ENCODE measurements at places on chromosomes 4 and X.
A peak's percentile ranks its signal among the peaks of the same experiment; 100 is the strongest.

- no peak for DNase-seq
These were observed 187.3 kb downstream of the SLC39A8 start for GRCh38 chr4:102157984-102158383.

DNA sequence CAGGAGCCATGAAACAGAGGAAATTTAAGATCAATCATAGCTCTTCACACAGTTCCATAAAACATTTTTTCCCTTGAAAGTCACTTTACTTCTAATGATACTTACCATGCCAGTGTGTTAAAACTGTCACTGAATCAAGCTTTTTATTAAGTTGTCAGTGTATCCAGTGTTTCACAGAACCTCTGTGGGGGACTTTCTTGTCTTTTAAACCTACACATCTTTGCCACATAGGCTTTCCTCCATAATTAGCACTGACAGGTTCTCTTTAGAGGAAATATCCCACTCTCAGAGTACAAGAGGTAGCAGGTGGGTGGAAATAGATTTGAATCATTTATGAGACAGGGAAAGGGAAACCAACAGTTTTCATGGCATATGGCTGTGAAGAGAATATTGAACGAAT, 25.8 kb upstream of the DYNLT3 start:
- DNase-seq: no peak

GRCh38 chr4:112514647-112515197, 1.3 kb downstream of the NEUROG2 start:
- DNase-seq: no peak

- DNase-seq: no peak
These were observed 179.5 kb upstream of the FTHL17 start for GRCh38 chrX:31251336-31251735.

DNA sequence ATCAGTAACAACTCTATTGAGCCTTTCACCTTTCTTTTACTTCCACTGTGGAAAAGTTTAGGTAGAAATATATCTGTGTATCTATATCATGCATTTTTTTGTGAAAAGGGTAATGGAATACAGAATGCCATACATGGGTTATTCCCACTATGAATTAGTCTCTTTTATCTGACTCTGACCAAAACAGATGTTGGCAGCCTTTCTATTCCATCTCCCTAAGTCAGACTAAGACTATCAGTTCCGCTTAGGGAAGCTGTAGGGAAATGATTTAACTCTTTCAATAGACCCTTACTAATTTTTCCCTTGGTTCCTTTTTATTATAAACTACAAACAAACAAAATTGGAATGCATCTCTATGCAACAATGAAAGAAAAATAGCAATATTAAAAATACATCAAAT, 92.3 kb upstream of the LEF1 start:
- DNase-seq: no peak

GRCh38 chr4:175970724-175971123, 94.9 kb upstream of the WDR17 start:
- DNase-seq: no peak

- DNase-seq: no peak
These were observed 58.0 kb downstream of the SH3BGRL start for GRCh38 chrX:81259714-81260395.

- no peak for DNase-seq
These were observed 30.1 kb downstream of the SYTL5 start for GRCh38 chrX:38036466-38036865.

DNA sequence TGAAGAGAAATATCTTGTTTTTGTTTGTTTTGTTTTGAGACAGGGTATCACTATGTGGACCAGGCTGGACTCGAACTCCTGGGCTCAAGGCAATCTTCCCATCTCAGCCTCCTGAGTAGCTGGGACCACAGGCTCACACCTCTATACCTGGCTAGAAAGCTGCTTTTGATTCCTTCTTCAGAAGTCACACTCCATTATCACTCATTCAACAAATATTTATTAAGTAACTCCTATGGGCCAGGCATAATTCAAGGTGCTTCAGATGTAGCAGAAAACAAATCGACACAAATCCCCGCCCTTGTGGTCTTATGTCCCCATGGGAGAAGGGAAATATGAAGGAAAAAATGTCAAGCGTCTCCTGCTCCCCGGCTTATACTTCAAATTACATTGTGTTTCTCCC, 72.6 kb upstream of the DHX15 start:
- DNase-seq: no peak

- DNase-seq: no peak
These were observed 1.2 kb downstream of the TRIML2 start for GRCh38 chr4:188107931-188108843.

- DNase-seq: no peak
These were observed 39.3 kb upstream of the NHSL2 start for GRCh38 chrX:71871367-71871766.

GRCh38 chrX:149799938-149800337, 18.2 kb downstream of the MAGEA9 start:
- no peak for DNase-seq

DNA sequence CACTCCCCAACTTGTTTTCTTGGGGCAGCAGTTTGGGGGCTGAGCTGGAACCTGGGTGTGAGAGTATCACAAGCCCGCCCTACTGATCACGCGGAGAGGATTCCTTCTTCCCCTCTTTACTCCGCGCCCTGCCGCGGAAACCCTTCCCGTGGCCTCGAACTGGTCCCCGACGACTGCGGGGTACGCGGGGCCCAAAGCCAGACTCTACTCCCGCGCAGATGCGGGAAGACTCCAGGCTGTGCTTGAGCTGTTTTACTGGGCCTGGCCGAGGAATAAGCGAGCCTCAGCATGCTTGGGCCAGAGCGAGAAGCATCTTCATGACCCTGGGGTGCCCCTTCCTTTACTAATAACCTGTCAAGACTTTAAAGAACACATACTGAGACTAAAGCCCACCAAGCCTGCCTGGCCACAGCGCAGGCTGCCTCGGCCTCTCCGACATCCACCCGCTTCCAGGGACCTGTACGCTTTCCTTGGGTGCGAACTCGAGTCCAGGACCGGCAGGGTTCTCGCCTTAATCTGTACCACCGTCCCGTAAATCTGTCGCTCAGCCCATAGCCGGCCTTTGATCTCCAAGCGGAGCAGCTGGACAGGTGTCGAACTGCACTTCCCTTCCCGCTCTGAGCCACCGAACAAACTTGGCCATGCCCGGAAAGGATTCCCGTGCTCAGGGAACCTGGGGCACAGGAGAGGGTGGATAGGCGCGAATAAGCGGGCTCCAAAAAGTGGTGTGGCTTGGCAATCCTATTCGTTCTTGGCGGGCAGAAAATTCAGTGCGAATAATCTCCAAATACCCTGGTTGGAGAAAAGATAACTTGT, 55.0 kb upstream of the TMEM33 start:
- no peak for DNase-seq

DNA sequence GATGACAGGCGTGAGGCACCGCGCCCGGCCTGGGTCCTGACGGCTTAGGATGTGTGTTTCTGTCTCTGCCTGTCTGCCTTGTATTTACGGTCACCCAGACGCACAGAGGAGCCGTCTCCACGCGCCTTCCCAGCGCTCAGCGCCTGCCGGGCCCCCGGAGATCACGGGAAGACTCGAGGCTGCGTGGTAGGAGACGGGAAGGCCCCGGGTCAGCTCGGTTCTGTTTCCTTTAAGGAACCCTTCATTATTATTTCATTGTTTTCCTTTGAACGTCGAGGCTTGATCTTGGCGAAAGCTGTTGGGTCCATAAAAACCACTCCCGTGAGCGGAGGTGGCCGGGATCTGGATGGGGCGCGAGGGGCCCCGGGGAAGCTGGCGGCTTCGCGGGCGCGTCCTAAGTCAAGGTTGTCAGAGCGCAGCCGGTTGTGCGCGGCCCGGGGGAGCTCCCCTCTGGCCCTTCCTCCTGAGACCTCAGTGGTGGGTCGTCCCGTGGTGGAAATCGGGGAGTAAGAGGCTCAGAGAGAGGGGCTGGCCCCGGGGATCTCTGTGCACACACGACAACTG, 1.3 kb downstream of the SHOX start:
- DNase-seq: no peak

DNA sequence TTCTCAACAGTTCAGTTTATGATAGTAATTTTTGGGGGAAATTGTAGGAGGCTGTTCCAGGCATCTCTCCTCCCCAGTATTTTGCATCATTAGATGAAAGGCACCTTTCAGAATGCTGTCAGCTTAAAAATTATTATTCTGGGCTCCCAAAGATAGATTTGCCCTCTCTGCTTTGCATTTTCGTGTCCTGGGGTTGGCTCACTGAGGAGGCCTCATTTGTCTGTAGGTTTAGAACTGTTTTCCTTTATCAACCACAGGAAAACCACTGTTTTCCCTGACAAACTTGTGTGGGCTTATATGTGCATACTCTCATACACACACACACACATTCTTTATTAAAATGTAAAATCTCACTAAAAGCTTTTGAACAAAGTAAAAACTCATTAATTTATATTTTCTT, 197.2 kb upstream of the VCX3A start:
- DNase-seq: no peak

- DNase-seq: no peak
These were observed 146.2 kb upstream of the SH3RF1 start for GRCh38 chr4:169416997-169417396.

- DNase-seq: peak; percentile 98
These were observed 436 bp upstream of the PPP3CA start for GRCh38 chr4:101347557-101348366.

DNA sequence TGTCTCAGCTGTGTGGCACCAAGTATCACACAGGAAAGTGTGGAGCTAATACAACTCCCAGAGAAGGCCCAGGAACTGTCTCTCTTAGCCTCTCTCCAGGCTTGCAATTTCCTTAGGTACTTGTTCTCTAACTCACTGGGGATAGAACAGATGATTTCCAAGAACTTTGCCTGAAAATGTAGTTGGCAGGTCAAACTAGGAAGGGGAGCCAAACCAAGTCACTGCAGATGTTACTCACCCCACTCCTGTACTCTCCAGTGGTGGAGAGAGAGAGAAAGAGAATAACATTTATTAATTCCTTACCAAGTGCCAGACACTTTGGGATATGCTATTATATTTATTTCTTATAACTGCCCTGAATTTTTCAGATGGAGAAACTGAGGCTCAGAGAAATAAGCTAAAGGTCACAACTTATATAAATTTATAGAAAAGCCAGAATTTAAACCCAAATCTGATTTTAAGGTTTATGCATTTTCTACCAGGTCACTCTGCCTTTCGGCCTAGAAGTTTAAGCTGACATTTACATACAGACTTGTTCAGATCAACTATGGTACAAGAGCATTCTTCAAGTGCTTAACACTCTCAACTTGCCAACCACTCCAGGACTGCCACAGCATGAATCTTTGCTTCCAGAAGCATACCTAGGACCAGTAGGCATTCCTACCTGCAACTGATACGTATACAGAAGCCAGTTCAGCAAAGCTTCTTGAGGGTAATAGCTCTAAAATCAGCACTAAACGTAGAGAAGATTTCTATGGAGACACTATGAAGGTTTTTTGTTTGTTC, 248.6 kb upstream of the ETNPPL start:
- DNase-seq: no peak

DNA sequence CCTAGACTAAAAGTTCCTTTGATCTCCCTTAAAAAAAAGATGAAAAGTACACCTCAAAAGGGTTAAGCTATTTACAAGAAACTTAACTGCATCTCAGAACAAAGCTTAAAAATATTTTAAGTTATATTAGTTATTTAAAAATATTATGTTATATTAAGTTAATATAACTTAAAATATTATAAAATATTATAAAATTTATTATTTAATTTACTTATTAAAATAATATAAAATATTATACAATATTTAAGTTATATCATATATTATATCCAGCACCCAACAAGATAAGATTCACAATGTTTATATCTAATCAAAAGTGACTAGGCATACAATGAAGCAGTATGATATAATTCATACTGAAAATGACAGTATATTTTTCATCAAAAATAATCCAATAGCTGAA, 296.9 kb downstream of the DCHS2 start:
- DNase-seq: no peak

DNA sequence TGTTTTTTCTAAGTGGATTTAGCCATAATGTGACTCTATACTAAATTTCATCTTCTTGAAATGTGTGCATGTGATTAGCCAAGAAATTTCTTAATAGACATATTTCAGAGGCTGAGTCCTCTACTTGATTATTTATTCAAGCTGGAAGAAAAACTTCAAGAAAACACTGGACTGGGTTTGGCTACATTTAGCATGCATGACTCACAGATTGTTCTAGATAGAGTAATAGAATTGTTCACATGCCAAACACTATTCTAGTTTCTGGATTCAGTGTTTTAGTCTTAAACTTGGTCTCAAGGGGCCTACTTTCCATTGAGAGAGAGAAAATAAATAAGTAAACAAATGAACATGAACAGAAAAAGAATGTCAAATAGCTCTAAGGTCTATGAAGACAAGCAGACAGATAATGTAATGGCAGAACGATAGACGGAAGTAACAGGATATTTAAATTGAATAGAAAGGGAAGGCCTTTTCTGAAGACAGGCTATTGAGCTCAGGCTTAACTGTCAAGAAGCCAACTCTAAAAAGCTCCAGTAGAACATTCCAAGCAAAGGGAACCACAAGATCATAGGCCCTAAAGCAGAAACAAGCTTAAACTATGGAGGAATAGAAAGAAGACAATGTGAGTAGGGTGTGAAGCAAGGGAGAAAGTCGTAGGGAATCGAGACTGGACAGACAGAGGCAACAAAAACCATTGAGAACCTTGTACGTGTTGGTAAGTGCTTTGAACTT, 104.6 kb downstream of the TMEM144 start:
- DNase-seq: no peak

GRCh38 chr4:55947254-55947882, 1.4 kb upstream of the CEP135 start:
- DNase-seq: no peak

- DNase-seq: no peak
These were observed 6.3 kb downstream of the DCHS2 start for GRCh38 chr4:154485127-154485773.

- DNase-seq: no peak
These were observed 156.6 kb upstream of the TLL1 start for GRCh38 chr4:165716472-165716871.

- no peak for DNase-seq
These were observed at the start of gene PWWP3B for GRCh38 chrX:106168107-106168506. PWWP3B (plus strand) TSS chrX:106168305; CDS start chrX:106205433, 37,128 bp downstream.

GRCh38 chr4:8332038-8332857, 62.7 kb downstream of the HTRA3 start:
- DNase-seq: no peak

DNA sequence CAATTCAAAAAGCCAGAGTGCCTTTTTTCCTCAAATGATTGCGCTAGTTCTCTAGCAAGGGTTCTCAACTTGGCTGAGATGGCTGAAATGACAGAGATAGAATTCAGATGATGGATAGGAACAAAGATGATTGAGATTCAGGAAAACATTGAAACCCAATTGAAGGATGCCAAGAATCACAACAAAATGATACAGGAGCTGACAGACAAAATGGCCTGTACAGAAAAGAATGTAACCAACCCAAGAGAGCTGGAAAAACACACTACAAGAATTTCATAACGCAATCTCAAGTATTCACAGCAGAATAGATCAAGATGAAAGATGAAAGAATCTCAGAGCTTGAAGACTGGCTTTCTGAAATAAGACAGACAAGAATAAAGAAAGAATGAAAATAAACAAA, 51.7 kb upstream of the MMAA start:
- DNase-seq: no peak

DNA sequence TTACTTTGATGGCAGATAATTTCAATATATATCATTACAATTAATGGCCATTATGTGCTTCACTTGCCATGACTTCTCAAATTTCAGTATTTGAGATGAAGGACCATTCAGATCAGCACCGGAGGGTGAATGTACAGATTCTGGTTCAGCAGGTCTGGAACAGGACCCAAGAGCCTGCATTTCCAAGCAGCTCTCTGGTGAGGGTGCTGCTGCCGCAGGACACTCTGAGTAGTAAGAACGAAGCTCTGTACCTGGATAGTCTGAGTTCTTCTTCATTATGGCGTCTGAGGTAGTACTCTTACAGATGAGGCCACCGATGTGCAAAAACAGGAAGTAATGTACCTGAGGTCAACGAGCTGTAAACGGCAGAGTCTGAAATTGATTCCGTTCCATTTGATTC, 228.2 kb downstream of the FBXW7 start:
- DNase-seq: no peak

Data from activated CD4-positive, alpha-beta T cell treated with anti-CD3 and anti-CD28 coated beads for 1 hour (primary cell).